ENCODE measurements at places on chromosomes 1 and 21.

- no peak for DNase-seq
Observed at GRCh38 chr1:90826834-90827233, 109.7 kb upstream of the BARHL2 start.

GRCh38 chr21:43727519-43728153 is 8.7 kb downstream of the PDXK start:
- no peak for DNase-seq

GRCh38 chr1:203296460-203297073 is 8.8 kb upstream of the BTG2 start:
- DNase-seq: no peak

GRCh38 chr1:18385239-18385790 is 95.4 kb upstream of the KLHDC7A start:
- no peak for DNase-seq

DNA sequence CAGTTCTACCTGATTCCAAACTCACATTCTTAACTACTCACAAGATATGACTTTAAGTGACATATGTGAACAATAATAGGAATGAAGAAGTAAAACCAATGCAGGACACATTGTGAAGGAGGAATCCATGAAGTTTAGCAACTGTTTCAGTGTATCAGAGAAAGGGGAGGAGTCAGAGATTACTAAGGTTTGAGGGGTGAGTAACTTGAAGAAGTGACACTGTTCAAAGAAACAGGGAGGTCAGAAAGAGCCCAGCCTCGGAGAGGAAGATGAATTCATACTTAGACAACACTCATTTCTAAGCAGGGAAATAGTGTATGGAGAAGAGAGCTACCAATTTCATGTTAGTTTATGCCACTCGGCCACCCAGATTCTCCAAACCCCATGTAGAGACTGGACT is 28.2 kb upstream of the RPF1 start:
- no peak for DNase-seq

- no peak for DNase-seq
Observed at GRCh38 chr1:246580497-246581370, 14.5 kb downstream of the CNST start.

GRCh38 chr1:75233302-75233929 is 99.2 kb downstream of the LHX8 start:
- no peak for DNase-seq

- no peak for DNase-seq
Observed at GRCh38 chr1:242556276-242556675, 31.8 kb upstream of the PLD5 start.

DNA sequence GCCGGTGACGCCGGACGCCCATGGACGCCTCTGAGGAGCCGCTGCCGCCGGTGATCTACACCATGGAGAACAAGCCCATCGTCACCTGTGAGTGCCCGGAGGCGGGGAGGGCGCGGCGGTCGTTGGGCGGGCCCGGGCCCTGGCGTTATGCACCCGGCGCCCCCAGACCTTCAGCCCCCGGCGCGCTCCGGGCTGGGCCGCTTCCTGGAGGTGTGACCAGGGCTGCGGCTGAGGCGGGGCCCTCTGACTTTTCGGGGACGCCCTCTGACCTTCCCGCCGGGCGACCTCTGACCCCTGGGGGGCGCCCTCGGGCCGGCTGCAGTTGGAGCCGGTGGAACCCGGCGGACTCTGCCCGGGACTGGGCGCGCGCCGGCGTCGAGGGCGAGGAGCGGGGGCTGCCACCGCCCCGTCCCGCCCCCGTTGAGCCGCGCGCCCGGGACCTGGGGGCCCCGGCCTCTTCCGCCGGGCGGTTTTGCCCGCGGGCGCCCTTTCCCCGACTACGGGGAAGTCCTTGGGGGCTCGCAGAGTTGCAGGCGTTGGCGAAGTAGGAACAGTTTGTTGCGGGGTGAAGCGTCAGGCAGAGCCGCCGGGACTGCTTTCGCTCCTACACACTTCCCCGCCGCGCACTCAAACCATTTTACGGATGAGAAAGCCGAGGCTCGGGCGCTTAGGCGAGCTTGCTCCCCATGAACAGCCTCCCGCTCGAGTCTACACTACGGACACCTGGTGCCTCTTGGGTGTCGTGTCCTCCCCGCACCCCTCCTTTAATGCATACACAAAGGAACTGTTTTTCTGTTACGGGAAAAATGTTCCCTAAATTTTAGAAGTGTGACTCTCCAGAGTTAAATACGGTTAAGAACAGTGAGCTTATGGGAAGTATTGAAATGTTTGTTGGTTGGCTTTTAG is 618 bp downstream of the TRAPPC10 start:
- peak; percentile 84 for DNase-seq

- no peak for DNase-seq
Observed at GRCh38 chr1:242425232-242425631, 99.3 kb downstream of the PLD5 start.

GRCh38 chr1:157704878-157705277 is 4.3 kb upstream of the FCRL3 start:
- DNase-seq: no peak

- no peak for DNase-seq
Observed at GRCh38 chr1:99539131-99539530, 106.8 kb upstream of the PALMD start.

DNA sequence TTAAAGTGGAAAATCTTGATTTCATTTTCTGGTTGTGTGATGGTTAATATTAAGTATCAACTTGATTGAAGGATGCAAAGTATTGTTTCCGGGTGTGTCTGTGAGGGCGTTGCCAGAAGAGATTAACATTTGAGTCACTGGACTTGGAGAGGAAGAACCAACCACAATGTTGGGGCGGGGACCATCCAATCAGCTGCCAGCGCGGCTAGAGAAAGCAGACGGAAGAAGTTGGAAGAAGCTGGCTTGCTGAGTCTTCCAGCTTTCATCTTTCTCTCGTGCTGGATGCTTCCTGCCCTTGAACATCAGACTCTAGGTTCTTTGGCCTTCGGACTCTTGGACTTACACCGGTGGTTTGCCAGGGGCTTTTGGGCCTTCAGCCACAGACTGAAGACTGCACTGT is 832.6 kb upstream of the TMPRSS15 start:
- no peak for DNase-seq

GRCh38 chr1:55524006-55524405 is 308.8 kb upstream of the USP24 start:
- DNase-seq: no peak

DNA sequence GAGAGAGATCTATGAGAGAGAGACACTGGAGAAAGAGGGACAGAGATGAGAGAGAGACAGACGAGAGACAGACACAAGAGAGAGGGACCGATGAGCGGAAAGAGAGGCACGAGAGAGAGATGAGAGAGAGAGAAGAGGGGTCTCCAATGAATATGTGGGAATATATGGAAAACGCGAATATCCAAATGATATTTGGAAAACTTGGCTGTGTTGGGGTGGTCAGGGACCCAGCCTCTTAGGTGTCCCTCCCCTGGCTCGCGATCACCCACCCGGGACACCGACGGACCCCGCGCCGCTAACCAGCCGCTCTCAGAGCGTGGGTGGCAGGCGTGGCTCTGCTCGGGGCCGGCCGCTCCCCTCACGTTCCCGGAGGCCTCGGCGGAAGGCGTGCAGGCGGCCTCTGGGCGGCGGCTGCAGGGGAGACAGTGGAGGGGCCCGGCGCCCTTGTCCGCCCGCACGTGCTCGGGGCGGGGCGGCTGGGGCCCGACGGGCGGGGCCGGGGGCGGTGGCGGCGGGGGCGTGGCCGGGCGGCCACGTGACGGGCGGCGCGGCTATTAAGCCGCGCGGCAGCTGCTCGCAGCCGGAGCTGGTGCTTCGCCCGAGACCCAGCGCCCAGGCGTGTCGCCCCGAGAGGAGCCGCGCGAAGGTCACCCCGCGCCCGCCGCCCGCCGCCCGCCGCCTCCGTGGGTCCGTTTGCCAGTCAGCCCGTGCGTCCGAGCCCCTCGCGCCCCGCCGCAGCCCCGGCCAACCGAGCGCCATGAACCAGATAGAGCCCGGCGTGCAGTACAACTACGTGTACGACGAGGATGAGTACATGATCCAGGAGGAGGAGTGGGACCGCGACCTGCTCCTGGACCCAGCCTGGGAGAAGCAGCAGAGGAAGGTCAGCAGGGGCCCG is at the start of gene ACTN2:
Gene ACTN2 (plus strand): TSS at position 583 of the 898 bp plus-strand sequence. CDS start 175 bp downstream, at position 758.
- peak; percentile 50 for DNase-seq

DNA sequence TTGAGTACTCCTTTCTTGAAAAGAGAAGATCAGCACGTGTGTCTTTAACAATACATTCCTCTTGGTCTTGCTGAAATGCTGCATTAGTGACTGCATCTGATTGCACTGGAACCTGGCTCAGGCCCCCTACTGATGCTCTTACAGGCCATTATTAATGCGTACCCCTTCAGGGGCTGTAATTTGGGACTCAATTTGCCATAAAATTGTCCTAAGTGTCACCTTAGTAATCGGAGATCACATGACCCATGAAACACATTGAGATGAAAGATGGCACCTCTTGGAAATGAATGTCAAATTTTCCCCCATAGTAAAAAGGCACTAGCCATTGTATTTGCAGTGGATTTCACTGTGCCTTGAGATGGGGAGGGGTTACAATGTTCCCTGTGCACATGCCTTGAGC is 563.3 kb downstream of the KIF26B start:
- DNase-seq: no peak

- DNase-seq: no peak
Observed at GRCh38 chr1:10046356-10047085, 13.8 kb downstream of the UBE4B start.

GRCh38 chr1:243712941-243713340 is 137.1 kb downstream of the AKT3 start:
- no peak for DNase-seq

DNA sequence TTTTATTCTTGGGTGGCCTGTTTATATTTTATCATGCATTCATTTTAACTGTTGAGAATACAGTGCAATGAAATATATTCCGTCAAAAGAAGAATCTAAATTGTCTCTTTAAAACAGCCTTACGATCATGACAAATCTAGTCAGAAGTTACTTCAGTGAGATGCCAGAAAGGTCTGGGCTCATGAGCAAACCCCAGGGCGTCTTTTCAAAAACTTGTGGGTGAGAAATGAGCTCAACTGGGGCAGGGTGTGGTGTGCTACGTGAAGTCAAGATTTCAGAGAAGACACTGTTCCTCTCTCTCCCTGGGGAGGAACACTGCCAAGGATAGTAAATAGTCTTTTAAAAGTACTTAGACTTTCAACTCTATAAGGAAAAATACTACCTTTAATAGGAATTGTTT is 13.4 kb upstream of the UAP1 start:
- DNase-seq: peak; percentile 21

GRCh38 chr1:25522031-25522655 is 21.3 kb upstream of the LDLRAP1 start:
- DNase-seq: no peak

GRCh38 chr1:36754366-36754765 is 271.7 kb upstream of the CSF3R start:
- no peak for DNase-seq

- no peak for DNase-seq
Observed at GRCh38 chr1:241688940-241689368, 36.9 kb downstream of the WDR64 start.

- no peak for DNase-seq
Observed at GRCh38 chr1:109847251-109847650, 63.4 kb upstream of the CSF1 start.

GRCh38 chr1:155019377-155020245 is 14.0 kb downstream of the DCST2 start:
- DNase-seq: no peak

DNA sequence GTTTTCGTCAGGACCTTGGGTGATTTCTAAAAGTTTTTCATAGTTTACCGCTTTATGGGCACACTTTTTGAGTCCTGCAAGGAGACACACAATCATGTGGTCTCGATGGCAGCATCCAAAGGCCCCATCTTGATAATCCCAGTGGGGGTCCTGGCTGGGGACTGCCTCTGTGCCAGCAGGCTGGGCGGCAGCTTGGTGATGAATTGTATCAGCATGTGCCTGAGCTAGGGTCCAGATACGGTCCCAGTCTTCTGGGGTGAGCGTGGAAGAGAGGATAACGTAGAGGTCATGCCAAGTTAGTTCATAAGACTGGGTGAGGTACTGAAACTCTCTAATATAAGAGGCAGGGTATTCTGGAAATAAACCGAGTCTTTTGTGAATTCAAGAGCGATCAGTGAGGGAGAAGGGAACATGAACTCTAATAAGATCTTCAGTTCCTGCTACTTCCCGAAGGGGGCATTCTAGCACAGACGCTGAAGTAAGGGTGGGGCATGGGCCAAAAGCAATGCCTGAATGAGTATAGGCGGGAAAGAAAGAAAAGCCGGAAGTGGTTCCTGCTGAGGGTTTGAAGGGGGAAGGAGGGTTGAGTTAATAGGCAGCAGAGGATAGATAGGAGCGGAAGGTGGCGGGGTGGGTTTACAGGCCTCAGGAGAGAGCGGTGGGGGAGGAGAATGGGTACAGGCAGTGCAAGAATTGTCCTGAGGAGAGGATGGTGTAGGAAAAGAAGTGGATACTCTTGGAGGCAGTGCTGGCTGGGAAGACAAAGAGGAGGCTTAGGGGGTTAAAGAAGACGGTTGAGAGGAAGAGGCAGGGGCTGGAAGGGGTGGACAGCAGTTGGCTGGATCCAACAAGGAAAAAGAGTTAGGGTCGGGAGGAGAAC is 1.6 kb downstream of the ERVH48-1 start:
- DNase-seq: peak; percentile 68

DNA sequence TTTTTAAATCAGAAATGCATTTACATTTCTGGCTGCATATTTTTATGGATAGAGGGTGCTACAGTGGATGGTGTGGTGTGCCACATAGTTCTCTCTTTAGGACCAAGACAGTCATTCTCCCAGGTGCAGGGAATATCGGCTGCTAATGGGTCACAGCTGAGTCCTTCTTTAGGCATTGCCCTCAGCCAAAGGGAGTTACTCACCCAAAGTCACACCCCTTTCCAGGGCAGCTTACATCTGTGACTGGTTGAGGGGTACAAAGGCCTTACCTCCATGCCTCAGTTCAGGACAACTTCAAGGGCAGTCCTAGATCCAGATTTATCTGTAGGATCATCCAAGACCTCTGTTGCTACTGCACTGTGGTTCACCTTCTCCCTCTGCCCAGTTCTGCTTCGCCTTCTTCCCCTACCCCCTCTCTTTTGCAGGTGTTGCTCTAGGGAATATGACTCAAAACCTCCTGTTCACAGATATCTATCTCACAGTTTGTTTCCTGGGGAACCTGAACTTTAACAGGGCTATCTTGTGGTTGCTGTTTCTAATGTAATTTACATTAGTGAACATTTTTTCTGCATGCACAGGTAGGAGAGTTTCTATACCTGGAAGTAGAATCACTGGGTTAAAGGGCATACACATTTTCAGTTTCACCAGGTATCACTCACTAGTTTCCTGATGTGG is 413.9 kb downstream of the RPS6KC1 start:
- DNase-seq: no peak

GRCh38 chr1:61403679-61404596 is 321.0 kb downstream of the TM2D1 start:
- no peak for DNase-seq

DNA sequence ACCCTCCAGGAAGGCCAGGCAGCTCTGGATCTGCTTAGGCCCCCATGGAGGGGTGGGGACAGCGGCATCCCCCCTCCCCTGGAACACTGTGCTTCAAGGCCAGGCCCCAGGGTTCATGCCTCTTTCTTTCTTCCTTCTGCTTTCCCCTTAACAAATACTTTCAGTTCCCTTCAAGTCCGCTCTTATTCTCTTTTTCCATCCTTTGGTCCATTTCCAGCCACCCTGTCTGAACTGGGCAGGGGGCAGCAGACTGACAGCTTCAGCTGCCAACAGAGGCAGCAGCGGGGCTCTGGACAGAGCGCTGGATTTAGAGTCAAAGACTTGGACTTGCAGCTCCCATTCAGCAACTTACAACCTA is 1.1 kb upstream of the CD244 start:
- DNase-seq: no peak

Data from CD4-positive, alpha-beta T cell treated with Interleukin-1 beta for 1 hour (primary cell).